ENCODE measurements at places on chromosomes 4 and X.

- H3K4me3 ChIP-seq = no peak overlapping the region
- peaks cover 6% of the 10 kb centered on the region for H3K27me3 ChIP-seq
- H3K36me3 ChIP-seq = no peaks in the 10 kb centered on the region
- H3K4me1 ChIP-seq = peaks cover 18% of the 10 kb centered on the region
- peak; percentile 14 for DNase-seq
Observed at GRCh38 chrX:135213200-135213844, 38.5 kb upstream of the ETDA start.

- no peak overlapping the region for H3K4me3 ChIP-seq
- H3K27me3 ChIP-seq = peaks cover 1% of the 10 kb centered on the region
- DNase-seq = no peak
- no peak overlapping the region for H3K27ac ChIP-seq
Observed at GRCh38 chr4:42955746-42956505, 63.4 kb downstream of the GRXCR1 start.

DNA sequence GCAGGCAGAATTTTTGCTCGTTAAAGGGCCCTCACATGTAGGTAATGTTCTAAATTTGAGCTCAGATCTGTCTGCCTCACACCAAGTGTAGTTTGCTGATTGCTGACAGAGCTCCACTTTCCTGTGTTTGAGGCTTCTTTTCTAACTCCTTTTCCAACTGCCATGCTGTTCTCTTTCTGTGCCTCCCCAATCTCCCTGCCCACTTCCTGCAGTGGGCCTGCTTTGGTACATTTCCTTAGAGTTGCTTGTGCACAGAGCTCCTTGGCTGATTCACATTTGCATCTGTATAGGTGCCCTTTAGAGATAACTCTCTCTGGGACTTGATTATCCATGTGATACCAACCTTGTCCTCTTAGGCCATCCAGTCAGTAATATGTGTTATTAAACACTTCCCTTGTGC lies 4.5 kb downstream of the MED28 start:
- H3K4me3 ChIP-seq = no peak overlapping the region
- peaks cover 3% of the 10 kb centered on the region for H3K27me3 ChIP-seq
- peaks cover 53% of the 10 kb centered on the region for H3K4me1 ChIP-seq
- H3K36me3 ChIP-seq = peaks cover 52% of the 10 kb centered on the region
- DNase-seq = no peak

DNA sequence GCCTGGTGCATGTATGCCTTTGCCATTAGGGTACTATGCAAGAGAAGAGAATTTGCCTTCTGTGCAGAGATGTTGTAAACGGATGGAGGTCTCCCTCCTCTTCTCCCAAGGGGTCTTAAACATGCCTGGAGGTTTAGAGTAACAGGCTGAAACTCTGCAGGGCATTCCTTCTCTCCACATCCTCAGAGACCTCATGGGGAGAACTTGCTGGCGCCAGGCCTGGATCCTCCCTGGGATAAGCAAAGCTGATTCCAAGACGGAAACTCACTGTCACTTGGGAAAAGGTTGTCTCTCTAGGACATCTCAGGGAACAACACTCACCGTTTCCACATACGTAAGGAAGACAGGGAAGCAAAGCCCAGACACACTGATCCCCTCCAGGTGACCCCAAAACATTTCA lies 76.9 kb upstream of the GPM6B start:
- H3K36me3 ChIP-seq = no peaks in the 10 kb centered on the region
- H3K27ac ChIP-seq = no peak overlapping the region
- no peak overlapping the region for H3K4me3 ChIP-seq
- no peak for DNase-seq
- no peaks in the 10 kb centered on the region for H3K4me1 ChIP-seq

DNA sequence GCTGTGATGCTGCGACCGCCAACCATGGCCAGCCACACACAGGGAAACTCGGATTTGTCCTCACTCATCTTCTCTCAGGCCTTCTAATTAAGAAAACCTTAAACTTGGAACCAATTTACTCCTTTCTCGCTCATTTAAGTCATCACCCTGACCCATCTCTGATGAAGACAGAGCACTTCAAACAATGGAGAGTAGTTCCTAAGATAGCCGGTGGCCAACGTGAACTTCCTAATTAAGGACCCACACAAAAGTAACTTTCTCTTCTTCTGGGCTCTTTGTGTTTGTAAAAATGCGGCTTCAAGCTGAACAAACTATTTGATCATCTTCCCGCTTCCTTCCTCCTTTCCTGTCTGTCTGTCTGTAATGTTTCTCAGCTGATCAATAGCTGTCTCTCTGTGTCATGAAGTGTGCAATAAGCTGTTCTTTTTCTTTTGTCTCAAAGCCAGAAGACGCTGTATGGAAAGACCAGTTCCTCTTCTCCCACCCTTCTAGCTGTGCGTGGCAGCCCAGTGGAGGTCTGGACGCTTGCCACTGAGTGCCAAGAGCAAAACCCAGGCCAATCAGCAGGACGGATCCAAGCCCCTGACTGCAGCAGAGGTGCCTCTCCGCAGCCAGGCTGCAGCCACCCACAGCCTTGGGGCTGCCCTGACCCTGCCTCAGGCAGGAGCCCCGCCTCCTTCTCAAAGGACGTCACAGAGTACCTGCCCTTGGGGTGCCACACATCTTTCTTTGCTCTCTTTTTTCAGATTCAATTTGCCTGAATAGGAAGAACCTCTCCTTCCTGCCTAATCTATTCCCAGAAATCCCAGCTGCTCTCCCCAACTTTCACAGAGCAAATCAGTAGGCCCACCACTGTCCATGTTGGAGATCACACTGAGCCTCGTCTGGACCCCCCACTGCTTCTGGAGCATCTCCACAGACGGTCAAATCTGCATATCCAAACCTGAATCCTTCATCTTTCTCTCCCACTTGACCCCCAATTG lies 59.3 kb downstream of the MAML3 start:
- peak; percentile 69 for DNase-seq
- no peaks in the 10 kb centered on the region for H3K36me3 ChIP-seq
- peak overlapping the region; percentile 97 for H3K27ac ChIP-seq

- H3K4me3 ChIP-seq = peak overlapping the region; percentile 88
- no peak for DNase-seq
- H3K27ac ChIP-seq = no peak overlapping the region
- H3K4me1 ChIP-seq = peaks cover 28% of the 10 kb centered on the region
Observed at GRCh38 chrX:71256051-71256450, 2.1 kb upstream of the ZMYM3 start.

DNA sequence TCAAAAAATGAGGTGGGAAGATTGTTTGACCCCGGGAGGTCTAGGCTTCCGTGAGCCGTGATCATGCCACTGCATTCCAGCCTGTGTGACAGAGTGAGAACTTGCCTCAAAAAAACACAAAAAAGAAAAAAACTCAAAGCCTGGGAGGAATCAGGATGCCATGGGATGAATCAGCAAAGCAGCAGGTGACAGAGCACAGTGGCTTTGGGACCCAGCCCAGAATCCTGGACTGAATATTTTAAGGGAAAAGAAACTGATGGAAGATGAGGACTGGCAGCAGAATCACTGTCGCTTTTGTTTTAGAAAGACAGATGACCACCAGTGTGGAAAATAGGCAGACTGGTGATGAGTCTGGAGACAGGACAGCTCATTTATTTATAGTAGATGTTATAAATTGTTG lies 16.6 kb downstream of the S100G start:
- no peak overlapping the region for H3K4me3 ChIP-seq
- peaks cover 3% of the 10 kb centered on the region for H3K4me1 ChIP-seq
- H3K27me3 ChIP-seq = no peaks in the 10 kb centered on the region

- no peak for DNase-seq
- no peaks in the 10 kb centered on the region for H3K36me3 ChIP-seq
- no peak overlapping the region for H3K4me3 ChIP-seq
- no peaks in the 10 kb centered on the region for H3K4me1 ChIP-seq
Observed at GRCh38 chr4:37258221-37258620, 13.7 kb downstream of the NWD2 start.

DNA sequence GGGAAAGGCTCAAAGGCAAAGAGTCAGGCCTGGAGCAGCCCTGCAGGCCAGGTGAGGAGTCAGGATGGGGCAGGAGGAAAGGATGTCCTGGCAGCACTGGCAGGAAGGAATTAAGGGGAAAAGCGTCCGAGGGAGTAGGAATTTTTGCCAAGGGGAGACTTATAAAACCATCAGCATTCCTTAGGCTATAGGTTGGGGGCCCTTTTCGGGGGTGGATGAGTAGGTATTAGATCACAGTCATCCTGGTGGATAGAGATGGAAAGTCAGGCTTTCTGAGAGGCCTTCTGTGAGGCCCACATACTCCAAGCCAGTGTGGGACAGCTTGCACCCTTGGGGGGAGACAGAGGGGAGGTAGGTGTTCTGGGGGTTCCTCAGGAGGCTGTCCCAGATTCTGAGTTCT lies 12.3 kb downstream of the STARD8 start:
- no peak for DNase-seq
- peaks cover 1% of the 10 kb centered on the region for H3K27me3 ChIP-seq
- H3K36me3 ChIP-seq = no peaks in the 10 kb centered on the region
- H3K27ac ChIP-seq = no peak overlapping the region
- no peak overlapping the region for H3K4me3 ChIP-seq
- no peaks in the 10 kb centered on the region for H3K4me1 ChIP-seq

GRCh38 chr4:20408611-20409010 lies 156.9 kb downstream of the SLIT2 start:
- H3K4me3 ChIP-seq = no peak overlapping the region
- H3K36me3 ChIP-seq = no peaks in the 10 kb centered on the region
- no peaks in the 10 kb centered on the region for H3K4me1 ChIP-seq
- DNase-seq = no peak
- H3K27me3 ChIP-seq = peaks cover 7% of the 10 kb centered on the region

GRCh38 chr4:61359301-61359700 lies 159.2 kb downstream of the ADGRL3 start:
- no peaks in the 10 kb centered on the region for H3K4me1 ChIP-seq
- no peak overlapping the region for H3K27ac ChIP-seq
- no peak for DNase-seq
- H3K4me3 ChIP-seq = no peak overlapping the region
- no peaks in the 10 kb centered on the region for H3K36me3 ChIP-seq

- H3K36me3 ChIP-seq = peaks cover 19% of the 10 kb centered on the region
- H3K27ac ChIP-seq = no peak overlapping the region
- H3K27me3 ChIP-seq = no peaks in the 10 kb centered on the region
- DNase-seq = no peak
- H3K4me1 ChIP-seq = no peaks in the 10 kb centered on the region
- H3K4me3 ChIP-seq = no peak overlapping the region
Observed at GRCh38 chr4:88043001-88043400, 35.6 kb downstream of the PKD2 start.

DNA sequence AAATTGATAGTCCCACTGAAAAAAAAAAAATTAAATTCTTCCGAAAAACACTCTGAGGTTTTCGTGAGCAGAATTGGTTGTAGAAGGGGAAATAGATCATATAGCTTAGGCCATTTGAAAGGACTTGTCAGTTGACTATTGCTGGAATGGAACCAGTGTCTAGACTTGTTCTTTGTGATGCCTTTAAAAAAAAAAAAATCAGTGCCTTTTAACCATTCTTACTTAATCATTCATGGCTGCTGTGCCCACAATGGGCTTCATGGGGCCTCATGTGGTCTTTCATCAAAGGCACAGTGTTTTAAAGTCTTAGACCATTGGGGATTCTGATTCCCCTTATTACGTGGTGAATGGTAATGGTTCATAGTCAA lies 139.3 kb downstream of the AFF1 start:
- peaks cover 3% of the 10 kb centered on the region for H3K36me3 ChIP-seq
- H3K4me1 ChIP-seq = peaks cover 48% of the 10 kb centered on the region
- H3K27me3 ChIP-seq = no peaks in the 10 kb centered on the region
- no peak for DNase-seq
- H3K4me3 ChIP-seq = peak overlapping the region; percentile 76

DNA sequence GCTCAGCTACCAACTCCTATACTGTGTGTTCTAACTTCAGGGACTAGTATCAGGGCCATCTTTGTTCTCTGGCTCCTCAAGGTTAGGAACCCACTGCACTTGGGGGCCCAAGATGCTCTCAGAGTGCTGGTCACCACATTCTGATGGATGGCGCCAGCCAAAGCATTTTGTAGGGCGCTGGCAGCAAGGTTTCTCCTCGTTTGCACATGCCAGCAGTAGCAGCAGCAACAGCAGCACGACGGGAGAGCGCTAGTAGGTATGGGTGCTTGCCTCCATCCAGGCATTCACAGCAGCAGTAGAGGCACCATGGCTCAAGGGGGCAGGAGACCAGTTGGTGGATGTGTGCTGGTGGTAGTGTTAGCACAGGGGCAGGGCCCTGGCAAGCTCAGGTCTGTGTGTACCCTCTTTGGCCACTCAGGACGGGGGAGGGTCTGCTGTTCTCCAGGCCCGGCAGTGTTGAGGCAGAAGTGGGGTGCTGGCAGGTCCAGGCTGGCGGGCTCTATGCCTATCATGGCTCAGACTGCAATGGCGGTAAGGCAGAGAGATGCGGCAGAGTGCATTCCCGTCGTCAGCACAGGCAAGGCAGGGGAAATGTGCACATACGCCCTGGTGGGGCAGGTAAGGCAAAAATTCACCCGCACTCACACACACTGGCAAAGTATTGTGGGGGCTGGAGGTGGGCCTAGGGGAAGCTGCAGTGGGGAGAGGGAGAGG lies 56.6 kb downstream of the SERPINA7 start:
- no peaks in the 10 kb centered on the region for H3K27me3 ChIP-seq
- no peak overlapping the region for H3K4me3 ChIP-seq
- H3K27ac ChIP-seq = no peak overlapping the region
- DNase-seq = no peak
- H3K4me1 ChIP-seq = no peaks in the 10 kb centered on the region

GRCh38 chrX:141375011-141375760 lies 132.9 kb upstream of the SPANXC start:
- DNase-seq = no peak
- H3K27ac ChIP-seq = no peak overlapping the region
- H3K36me3 ChIP-seq = no peaks in the 10 kb centered on the region
- no peak overlapping the region for H3K4me3 ChIP-seq

DNA sequence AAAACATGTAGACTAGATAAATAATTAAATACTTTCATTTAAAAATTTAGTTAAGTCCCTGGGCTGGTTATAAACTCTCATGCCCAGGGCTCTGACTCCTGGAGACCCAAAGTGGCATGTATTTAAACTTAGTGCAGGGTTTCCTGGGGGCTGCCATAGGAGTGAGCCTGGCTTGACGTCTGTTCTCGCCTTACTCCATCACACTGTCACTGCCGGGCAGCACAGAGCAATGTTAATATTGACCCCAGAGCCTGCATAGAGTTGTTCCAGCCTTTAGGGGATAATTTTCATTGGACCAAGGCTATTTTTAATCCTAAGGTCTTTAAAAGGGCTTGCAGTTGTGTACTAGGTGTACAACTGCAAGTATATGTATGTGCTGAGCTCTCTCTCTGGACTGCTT lies 31.2 kb downstream of the KIAA0232 start:
- peaks cover 7% of the 10 kb centered on the region for H3K4me1 ChIP-seq
- no peaks in the 10 kb centered on the region for H3K27me3 ChIP-seq
- no peak for DNase-seq
- H3K27ac ChIP-seq = no peak overlapping the region

GRCh38 chr4:182937268-182938204 lies 20.4 kb upstream of the DCTD start:
- H3K4me1 ChIP-seq = no peaks in the 10 kb centered on the region
- H3K27ac ChIP-seq = no peak overlapping the region
- peaks cover 27% of the 10 kb centered on the region for H3K27me3 ChIP-seq
- no peak for DNase-seq

- H3K27me3 ChIP-seq = no peaks in the 10 kb centered on the region
- no peaks in the 10 kb centered on the region for H3K4me1 ChIP-seq
- no peak for DNase-seq
- H3K27ac ChIP-seq = no peak overlapping the region
Observed at GRCh38 chr4:176874721-176875445, 82.2 kb upstream of the VEGFC start.

GRCh38 chrX:1212532-1212931 lies at the start of gene CRLF2:
Gene CRLF2 (minus strand): TSS chrX:1212649. CDS start chrX:1212634, 15 bp downstream.
- peaks cover 42% of the 10 kb centered on the region for H3K27me3 ChIP-seq
- peak; percentile 35 for DNase-seq
- peak within 1 kb of the TSS; percentile 7 for H3K4me3 ChIP-seq
- peaks cover 33% of the 10 kb centered on the region for H3K4me1 ChIP-seq

Measured in activated naive CD8-positive, alpha-beta T cell treated with anti-CD3 and anti-CD28 coated beads, Interleukin-2, amount 50 U/mL, for 24 hours (primary cell).